CD4-positive, alpha-beta memory T cell (primary cell): ENCODE measurements at places on chromosomes 6 and 20.

DNA sequence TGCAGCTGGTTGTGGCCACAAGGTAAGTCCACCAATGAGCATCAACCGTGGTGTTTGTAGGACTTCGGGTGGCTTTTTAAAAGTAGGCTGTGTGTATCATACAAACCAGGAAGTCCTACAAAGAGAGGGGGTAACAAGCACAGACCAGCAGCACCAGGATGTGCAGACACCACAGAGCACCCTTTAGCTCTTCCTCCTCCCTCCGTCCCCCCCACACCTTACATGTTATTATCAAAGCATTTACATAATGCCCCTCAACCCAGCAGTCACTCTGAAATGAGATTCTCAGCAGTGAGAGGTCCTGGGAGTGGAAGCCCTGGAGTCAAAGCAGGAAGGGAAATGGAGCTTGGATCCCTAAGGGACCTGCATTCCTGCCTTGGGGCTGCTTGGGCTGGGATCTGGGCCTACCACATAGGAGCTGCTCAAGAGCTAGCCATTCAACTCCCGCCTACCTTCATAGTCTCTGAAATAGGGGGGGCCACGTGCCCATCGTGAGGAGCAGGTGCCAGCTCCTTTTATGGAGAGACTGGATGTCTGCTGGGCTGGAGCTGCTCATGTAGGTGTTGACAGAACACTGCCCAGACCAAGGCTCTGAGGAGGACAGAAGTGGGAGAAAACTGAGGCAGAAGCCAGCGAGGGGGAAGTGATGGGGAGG lies 90.6 kb downstream of the PSMB1 start:
- DNase-seq, result no peak

- no peak for DNase-seq
Measured at GRCh38 chr20:25032065-25032477, 25.9 kb downstream of the ACSS1 start.

DNA sequence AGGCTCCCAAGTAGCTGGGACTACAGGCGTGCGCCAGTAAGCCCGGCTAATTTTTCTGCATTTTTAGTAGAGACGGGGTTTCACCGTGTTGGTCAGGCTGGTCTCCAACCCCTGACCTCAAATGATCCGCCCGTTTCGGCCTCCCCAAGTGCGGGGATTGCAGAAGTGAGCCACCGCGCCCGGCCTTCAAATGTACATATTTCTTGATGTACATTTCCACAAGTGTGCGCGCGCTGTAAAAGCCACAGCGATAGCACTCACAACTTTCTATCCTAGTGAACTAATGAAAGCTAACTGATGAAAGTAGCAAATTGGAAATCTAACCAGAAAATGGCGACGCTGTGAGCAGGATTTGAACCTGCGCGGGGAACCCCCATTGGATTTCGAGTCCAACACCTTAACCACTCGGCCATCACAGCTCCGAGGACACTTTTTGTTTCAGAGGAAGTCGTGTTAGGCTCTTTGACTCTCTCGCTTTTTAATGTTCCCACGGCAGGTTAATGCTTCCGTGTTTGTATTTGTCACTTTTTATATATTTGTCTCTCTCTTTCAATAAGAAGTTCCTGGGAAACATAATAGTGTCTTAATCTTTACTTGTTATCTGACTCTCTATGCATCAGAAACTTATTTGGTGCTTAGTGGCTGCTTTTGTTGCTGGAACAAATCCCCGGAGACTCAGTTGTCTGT lies 199.4 kb upstream of the ZNF184 start:
- no peak for DNase-seq

DNA sequence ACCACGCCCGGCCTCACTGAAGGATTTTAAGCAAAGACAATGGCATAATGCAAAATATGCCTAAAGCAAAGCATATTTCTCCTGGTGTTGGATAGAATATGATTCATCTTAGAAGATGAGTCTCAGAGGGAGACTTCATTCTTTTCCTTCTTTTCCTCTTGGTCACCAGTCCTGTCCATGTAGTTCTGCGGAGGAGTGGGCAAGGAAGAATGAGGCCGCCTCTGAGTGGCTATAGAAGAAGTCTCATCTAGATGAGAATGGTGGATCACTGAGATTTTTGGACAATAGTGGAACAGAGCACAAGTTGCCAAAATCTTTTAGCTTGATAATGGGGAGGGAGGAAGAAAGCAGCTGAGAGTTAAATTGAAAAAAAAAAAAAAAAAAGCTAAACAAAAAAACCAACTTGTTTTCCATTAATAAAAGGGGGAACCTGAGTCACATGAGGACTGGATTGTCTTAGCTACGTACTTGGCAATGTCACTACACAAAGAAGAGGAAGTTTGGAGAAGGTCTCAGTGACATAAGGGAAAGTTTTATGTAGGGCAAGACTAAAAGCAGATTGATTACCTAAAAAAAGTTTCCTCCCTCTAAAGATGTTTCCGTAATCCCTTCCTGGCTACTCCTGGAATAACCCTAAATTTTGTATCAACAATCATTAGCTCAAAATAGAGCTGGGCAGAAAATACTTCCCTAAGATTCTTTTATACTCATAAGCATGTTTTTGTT lies 6.0 kb downstream of the CD83 start:
- DNase-seq, result no peak

- DNase-seq, result no peak
Measured at GRCh38 chr6:113979937-113980336, 9.0 kb upstream of the HDAC2 start.

DNA sequence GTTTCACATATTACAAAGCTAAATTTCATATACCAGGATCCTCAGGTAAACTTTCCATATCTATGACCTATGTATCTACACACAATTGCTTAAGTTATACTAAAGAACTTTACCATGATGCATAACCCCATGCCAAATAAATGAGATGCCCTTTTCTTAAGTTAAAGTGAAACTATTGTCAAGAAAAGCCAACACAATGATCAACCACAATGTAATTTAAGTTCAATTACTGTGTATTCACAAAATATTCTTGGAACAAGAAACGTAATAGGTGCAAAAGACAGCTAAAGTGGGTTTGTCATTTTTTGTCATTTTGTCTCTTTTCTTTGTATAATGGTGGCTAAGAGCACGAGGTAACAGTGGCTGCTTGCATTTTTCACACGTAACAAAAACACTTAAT lies 158.0 kb upstream of the SHLD1 start:
- DNase-seq, result no peak

- DNase-seq, result no peak
Measured at GRCh38 chr6:66184091-66184490, 477.1 kb upstream of the EYS start.

DNA sequence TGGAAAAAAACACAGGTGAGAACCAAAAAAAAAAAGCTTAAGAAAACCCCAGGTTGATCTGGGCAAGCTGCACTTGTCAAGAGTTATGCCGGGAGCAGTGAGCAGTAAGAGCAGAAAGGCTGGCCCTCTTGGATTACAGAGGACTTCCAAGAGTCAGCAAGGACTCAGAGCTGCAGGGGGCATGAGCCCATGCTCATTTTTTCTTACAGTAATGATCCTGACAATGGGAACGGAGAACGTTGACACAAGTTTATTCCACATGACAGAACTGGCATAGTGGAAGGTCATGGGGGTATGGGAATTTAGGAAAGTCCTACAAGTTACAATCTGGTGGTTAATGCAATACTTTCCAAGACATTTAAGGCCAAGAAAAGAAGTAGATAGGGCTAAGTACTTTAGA lies 256.6 kb downstream of the GMDS start:
- no peak for DNase-seq

- no peak for DNase-seq
Measured at GRCh38 chr6:109036574-109037294, 57.9 kb downstream of the SESN1 start.

- peak; percentile 23 for DNase-seq
Measured at GRCh38 chr6:144581812-144582537, 296.8 kb downstream of the UTRN start.

GRCh38 chr6:11069760-11070159 lies 23.9 kb upstream of the SMIM13 start:
- no peak for DNase-seq

GRCh38 chr20:51930775-51931174 lies 128.5 kb upstream of the SALL4 start:
- DNase-seq, result no peak

- no peak for DNase-seq
Measured at GRCh38 chr6:117906507-117906957, 532 bp upstream of the SLC35F1 start.

DNA sequence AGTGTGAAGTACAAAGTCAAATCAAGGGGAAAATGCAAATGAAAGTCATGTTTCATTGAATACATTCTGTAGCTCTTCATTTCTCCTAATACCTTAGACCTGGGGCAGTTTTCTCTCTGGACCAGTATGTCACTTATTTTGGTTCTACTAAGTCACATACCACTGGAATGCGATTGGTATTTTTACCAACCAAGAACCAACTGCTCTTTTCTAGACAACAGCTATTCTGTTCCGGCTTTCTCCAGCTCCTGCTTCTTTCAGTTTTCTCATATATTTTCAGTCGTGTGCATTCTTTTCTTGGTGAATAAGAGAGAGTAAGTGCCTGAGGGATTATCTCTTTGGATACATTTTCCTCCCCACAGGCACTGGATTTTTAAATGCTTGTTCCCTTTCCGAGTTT lies 39.2 kb upstream of the SPACA1 start:
- DNase-seq, result no peak

DNA sequence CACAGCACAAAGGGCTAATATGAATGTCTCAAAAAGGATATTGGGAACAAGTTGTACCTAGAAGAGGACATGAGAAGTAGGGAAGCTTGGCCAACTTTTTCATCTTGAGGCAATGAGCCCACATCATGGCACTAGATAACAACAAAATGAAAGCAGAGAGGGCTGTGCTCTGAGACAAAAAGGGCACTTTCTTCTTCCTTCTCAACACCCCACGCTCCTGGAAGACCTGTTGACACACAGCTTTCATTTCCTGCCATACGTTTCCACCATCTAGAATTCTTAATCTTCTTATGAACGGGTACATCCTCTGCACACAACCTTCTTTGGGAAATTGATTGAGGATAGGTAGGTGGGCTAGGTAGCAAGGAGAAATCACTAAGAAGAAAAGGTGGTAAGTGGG lies 187.8 kb upstream of the STXBP5 start:
- DNase-seq, result no peak

- DNase-seq, result no peak
Measured at GRCh38 chr20:11337361-11338130, 580.1 kb upstream of the BTBD3 start.

DNA sequence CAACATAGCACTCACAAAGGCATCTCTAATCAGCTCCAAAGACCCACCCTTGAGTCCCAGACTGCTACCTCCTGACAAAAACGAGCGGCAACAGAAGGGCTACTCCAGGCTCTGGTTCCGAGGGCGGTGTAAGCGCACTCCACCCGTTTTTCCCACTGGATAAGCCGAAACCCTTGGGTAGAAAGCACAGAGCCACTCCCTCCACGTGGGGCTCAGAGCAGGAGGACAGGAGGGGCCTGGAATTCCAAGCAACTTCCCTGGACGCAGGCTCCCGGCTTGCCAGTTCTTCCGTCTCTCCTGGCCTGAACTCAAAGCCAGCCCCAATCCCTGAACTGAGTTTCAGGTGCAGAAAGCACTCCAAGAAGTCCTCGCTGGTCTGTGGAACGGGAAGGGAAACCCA lies 7.4 kb downstream of the GMEB2 start:
- DNase-seq, result no peak

- no peak for DNase-seq
Measured at GRCh38 chr6:21158149-21158548, 435.4 kb upstream of the SOX4 start.

DNA sequence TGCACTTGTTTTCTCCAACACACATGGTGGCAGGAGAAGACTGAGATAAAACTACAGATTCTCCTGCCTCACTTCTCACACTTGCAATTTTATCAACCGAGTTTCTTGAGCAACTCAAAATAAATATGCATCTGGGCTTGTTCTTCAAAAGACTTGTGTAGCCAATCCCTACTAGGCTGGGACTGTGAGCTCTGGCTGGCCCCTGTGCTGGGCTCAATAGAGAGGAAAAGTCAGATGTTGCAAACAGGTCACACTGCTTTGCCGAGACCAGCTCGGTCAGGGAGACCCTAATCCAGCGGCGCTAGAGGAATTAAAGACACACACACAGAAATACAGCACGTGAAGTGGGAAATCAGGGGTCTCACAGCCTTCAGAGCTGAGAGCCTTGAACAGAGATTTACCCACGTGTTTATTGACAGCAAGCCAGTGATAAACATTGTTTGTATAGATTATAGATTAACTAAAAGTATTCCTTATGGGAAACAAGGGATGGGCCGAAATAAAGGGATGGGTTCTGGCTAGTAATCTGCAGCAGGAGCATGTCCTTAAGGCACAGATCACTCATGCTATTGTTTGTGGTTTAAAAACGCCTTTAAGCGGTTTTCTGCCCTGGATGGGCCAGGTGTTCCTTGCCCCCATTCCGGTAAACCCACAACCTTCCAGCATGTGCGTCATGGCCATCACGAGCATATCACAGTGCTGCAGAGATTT lies 32.7 kb downstream of the FAM50B start:
- DNase-seq, result no peak

- no peak for DNase-seq
Measured at GRCh38 chr6:15101130-15101529, 144.7 kb upstream of the JARID2 start.

GRCh38 chr6:116507324-116507723 lies 4.1 kb upstream of the CALHM5 start:
- DNase-seq, result no peak

DNA sequence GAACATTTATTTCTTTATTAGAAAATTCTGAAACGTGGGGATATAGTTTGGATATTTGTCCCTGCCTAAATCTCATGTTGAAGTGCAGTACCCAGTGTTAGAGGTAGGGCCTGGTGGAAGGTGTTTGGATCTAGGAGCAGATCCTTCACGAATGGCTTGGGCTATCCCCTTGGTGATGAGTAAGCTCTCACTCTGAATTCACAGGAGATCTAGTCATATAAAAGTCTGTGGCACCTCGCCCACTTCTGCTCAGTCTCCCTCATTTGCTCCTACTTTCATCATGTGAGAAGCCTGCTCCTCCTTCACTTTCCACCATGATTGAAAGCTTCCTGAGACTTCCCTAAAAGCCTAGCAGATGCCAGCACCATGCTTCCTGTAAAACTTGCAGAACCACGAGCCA lies 96.8 kb upstream of the GJE1 start:
- no peak for DNase-seq

- no peak for DNase-seq
Measured at GRCh38 chr6:18792866-18793265, 405.7 kb downstream of the RNF144B start.

DNA sequence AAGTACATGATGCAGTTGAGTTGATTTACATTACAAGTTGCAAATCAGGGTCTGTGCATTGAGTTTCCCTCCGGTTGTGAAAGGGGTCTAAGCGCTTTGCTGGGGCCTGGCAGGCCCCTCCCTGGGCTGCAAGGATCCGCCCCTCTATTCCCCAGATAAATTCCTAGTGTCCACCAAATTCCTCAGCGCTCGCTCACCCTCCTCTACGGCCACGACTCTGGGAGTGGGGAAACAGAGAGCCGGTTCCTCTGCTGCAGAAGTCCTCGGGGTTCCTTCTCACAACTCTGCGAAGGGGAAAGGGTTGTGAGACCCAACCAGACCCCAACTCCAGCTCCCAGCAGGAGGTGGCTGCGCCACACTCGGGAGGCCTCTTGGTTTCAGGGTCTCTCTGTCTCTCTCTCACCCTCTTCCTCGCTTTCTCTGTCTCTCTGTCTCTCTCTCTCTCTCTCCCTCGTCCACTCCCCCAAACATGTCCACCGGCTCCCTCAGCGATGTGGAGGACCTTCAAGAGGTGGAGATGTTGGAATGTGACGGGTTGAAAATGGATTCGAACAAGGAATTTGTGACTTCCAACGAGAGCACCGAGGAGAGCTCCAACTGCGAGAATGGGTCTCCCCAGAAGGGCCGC lies at the start of gene TCF21:
Gene TCF21, plus strand, starts transcription at position 185 of the 628 bp plus-strand sequence. Its CDS starts 285 bp downstream, at position 470.
- DNase-seq, result no peak

GRCh38 chr20:16451982-16452381 lies 121.3 kb downstream of the KIF16B start:
- DNase-seq, result no peak

GRCh38 chr6:28817808-28818145 lies 106.0 kb downstream of the TRIM27 start:
- no peak for DNase-seq
